NCI-H524 (cell line): ENCODE measurements at places on chromosomes 3 and 15.

DNA sequence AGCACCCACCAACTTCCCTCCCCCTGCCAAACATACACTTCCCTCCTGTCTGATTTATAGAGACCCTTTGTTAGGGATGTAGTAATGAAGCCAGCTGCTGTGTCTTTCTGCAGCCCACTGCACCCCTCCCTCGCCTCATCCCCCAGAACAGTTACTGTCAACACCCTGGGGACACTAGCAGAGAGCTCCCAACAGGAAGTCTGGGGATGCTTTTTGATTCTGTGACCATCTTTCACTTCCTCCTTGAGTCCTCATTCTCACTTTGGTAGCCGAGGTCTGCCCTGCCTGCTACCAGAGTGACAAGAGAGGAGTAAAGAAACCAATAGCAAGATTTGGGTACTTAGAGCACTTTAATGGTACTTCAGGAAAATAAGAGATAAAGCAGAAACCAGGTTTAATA lies 201.6 kb downstream of the SATB1 start:
- DNase-seq = no peak

DNA sequence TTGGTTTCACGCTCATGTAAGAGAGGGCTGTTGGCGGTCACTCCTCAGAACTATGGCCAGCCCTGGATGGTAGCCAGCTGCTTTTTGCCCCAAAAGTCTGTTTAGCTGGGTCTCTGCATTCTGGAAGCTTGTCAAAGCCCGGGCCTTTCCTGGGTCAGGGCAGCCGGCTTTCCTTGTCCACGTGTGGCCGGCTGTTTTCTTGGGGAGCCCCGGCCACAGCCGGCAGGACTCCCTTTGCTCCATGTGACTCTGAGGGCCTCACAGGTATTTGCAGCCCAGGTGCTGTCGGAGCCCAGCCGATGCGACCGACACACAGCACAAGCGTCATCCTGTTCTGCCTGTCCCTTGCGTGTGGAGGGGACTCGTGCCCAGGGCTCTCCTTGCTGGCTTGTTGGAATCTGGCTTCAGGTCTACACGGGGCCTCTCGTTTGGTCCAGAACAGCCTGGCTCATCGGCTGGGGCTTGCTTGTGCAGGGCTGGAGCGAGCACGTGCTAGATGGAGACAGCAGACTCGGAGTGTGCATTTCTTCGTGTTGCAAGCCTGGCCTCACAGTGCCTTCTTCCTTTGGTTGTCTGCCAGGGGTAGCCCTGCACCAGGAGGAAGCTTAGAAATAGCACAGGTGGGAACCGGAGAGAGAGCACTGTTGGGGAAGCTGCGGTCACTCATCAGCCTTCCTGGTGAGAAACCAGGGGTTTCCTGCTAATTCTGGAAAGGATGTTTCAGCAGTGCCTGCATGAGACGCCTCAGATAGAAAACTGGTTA lies 51.5 kb downstream of the PGPEP1L start:
- no peak for DNase-seq

DNA sequence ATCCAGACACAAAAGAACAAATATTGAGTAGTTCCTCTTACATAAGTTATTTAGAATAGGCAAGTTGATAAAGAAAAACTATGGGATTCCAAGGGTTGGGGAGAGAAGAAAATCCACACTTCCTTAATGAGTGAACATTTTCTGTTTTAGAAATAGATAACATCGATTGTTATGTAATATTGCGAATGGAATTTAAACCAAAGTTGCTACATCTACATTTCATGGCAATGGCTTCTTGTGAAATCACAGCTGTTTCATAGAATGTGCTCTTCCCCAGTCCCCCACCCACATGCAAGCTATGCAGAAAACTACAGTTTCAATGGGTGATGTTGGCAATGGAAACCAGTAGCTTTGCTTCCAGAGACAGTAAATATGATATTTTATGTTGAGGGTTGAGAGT lies 1639.5 kb downstream of the SI start:
- DNase-seq = no peak

GRCh38 chr3:16538507-16538906 lies 25.0 kb upstream of the RFTN1 start:
- no peak for DNase-seq

- DNase-seq = no peak
Observed at GRCh38 chr3:157225001-157225400, 65.1 kb upstream of the CCNL1 start.

- DNase-seq = no peak
Observed at GRCh38 chr15:62456011-62456920, 291.2 kb upstream of the C2CD4B start.

GRCh38 chr3:10935846-10936631 lies 56.5 kb upstream of the SLC6A1 start:
- no peak for DNase-seq

DNA sequence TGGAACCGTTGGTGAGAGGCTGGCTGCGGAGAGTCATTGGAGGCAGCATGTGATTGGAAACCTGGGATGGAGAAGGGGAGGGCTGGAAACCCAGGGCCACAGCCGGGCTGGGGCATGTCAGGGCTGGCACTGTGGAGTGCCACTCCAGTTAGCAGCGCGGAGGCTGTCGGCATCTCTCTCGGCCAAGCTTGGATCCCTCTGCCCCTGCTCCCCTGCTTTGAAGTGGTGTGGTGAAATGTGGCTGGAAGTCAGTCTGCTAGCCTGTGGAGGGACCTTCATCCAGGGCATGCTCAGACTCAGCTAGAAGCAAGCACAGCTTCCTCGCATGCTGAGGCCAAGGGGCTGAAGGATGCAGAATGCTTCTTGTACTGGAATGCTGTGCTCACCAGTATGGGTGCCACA lies 13.5 kb downstream of the SLCO3A1 start:
- DNase-seq = peak; percentile 80

- peak; percentile 55 for DNase-seq
Observed at GRCh38 chr3:187150599-187150998, 11.3 kb upstream of the RPL39L start.

DNA sequence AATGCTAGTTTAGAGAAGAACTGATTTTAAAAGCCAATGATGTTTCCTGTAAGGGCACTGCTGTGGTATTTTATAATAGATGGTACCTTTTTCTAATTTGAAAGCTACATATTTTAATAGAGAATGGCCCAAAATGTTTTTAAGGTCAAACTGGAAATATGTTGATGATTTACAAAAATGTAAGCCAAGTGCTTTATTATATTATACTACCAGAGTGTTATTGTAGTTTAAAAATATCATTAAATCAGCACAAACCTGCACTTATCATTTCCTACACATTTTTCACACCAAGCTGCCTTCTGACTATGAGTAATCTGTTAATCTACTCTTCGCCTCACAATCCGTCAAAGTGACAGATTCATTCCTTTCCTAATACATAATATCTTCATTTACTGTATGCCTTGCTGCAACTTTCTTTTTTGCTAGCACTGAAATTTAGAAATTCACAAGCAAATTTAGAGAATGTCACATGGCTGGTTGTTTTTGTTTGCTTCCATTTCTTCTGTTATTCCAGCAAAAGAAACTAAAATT lies 126.4 kb upstream of the FAM3D start:
- no peak for DNase-seq

DNA sequence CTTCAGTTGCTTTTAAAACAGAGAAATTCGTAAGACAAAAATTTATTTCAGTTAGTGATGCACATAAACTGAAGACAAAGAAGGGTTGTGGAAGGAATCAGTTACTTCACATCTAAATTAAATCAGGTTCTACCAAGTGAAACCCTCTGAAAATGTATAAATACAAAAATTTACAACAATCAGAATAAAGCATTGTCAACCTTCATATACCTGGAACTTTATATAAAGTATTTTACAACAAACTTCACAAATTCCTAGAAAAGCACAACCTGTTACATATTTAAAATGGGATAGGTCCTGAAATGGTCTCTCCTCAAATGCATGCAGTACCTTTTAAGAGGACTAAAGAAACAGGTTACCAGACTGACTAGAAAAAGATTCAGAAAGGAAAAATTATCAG lies 26.9 kb downstream of the ATOSA start:
- no peak for DNase-seq

- peak; percentile 47 for DNase-seq
Observed at GRCh38 chr15:55587321-55588069, 650 bp downstream of the PYGO1 start.

DNA sequence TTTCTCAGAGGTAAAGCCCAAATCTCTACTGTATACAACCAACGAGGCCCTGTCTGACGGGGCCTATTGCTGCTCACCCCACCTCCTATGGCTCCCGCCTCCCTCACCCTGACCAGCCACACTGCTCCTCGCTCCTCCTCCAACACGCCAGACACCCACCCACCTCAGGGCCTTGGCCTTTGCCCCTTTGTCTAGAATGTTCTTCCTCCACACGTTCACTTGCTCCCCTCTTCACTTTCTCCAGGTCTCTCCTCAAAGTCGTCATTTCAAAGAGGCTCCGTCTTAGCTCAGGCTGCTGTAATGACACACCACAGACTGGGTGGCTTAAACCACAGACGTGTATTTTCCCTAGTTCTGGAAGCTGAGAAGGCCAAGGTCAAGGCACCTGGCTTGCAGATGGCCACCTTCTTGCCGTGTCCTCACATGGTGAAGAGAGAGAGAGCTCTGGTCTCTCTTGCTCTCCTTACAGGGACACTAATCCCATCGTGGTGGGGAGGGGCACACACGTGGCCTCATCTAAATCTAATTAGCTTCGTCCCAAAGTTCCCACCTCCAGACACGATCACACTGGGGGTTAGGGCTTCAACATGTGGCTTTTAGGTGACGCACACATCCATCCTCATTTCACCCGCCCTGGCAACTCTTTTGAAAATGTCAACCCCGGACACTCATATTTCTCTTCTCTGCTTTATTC lies 98.2 kb downstream of the TLE3 start:
- DNase-seq = peak; percentile 60

DNA sequence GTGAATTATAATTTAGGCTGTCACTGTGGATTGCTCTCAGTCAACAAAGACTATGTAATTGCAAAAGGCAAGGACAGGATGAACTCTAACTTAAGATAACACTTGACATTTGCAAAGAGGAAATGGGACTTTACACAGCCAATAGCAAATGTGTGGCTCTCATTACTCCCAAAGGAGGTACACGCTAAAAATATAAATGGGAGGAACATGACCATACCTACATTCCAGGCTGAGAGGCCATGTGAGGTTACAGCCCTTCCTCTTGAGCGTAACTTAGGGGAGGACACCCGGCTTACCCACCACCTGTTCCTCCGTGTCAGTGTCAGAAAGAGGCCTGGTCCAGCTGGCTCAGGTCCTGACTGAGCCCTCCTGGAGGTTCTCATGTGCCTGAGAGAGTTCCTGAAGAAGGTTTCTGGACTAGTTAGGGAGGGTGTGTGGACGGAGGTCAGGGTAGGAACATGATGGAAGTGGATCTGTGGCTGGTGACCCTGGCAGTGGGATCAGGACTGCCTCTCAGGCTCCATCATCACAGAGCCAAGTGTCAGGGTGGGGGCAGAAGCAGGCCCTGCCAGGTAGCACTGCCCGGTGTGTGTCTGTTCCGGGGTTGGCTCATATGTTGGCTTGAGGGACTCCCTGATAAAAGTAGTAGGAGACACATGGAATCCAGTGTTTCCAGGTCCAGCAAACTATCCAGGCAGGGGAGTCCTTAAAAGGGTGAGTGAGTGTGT lies 7.9 kb downstream of the POPDC2 start:
- peak; percentile 77 for DNase-seq

- DNase-seq = no peak
Observed at GRCh38 chr3:141898908-141899307, 22.5 kb downstream of the ATP1B3 start.

GRCh38 chr3:23238578-23238977 lies 35.5 kb downstream of the UBE2E2 start:
- DNase-seq = no peak

GRCh38 chr3:100033903-100034471 lies 80.3 kb downstream of the FILIP1L start:
- no peak for DNase-seq

DNA sequence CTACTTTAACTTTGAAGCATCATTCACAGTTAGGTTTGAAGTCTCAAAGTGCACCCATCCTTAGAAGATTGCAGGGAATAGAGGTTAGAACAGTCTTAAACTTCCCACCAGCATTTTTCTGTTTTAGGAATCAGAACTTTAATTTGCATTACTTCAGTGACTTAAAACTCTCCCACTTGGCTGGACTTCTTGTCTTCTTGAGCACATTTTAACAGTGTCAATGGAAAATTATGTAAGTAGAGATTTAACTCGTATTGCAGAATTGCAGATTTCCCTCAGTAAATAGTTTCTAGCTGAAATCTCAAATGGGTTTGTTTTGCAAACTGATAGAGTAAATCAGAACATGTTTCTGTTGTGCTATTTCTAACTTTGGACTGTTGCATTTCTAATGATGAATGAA lies 369.6 kb downstream of the OTOL1 start:
- no peak for DNase-seq

- no peak for DNase-seq
Observed at GRCh38 chr15:58698887-58699641, 50.4 kb downstream of the ADAM10 start.

- DNase-seq = no peak
Observed at GRCh38 chr15:69939513-69940440, 157.9 kb downstream of the TLE3 start.

GRCh38 chr3:147513785-147514184 lies 104.6 kb downstream of the ZIC1 start:
- DNase-seq = no peak

- no peak for DNase-seq
Observed at GRCh38 chr3:10232137-10232536, 16.1 kb upstream of the TATDN2 start.

DNA sequence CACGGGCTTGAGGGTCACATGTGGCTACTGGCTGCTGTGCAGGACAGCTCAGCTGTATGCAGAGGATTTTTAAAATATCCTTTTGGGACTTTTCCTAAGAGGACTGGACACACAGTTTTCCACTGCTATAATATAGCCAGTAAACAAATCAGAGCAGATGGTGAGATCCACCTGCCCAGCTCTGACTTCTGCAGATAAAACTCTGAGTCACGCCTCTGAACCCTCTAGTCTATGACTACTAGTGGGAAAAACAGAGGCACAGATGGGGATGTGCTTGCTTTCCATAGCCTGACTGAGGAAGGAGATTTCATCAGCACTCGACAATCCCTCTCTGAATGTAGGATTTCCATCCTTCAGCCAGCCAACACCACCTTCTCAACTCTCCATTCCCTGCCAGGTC lies 45.1 kb downstream of the COLQ start:
- peak; percentile 69 for DNase-seq

DNA sequence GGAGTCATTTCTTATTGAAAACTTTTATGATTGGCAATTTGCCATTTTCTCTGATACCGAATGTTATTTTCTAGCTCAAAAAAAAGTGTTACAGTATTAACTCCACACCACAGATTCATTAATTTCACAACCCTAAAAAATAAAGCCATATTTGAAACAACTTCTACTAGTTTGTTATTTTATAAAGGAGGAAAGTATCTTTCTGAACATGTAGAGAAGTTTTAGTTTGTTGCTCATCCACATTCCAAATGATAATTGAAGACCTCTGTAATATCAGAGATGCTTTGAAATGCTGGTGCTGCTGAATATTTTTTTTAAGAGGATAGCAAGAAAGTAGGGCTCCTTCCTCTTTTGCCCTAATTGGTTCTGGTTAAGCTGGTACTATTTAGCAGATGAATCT lies 1.9 kb downstream of the VGLL3 start:
- no peak for DNase-seq

- no peak for DNase-seq
Observed at GRCh38 chr3:125116311-125117080, 60.7 kb upstream of the HEG1 start.
